ENCODE measurements at places on chromosomes 3 and 15.

DNA sequence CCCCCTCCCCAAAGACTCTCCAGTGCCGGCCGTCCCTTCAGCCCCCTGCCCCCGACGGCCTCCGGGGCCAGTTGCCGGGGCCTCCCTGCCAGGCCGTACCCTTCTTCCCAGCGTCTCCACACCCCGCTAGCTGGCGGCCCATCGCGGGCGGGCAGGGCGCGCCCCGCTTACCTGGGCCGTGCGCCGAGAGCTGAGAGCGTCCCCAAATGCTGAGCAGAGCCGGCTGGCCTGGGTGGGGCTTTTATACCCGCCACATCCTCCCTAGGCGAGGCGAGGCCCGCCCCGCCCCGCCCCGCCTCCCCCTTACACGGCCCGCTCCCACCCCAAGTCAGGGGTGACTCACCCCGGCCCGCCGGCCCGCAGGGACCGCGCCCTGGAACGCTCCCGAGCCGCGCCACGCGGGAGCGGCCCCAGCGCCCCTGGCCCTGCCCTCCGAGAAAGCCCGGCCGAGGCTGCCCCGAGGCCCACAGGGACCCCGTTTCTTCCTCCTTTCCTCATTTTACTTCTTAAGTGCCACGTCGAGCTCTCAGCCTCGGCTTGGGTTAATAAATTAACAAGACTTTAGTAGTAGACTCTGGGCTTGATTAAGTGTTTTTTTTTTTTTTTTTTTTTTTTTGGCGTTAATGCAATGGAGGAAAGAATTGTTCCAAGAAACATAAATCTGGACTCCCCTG is at the start of gene ANXA2:
Gene ANXA2, minus strand, starts transcription at position 215 of the 674 bp plus-strand sequence. CDS start 11,911 bp downstream, outside the sequence.
- DNase-seq: peak; percentile 70

GRCh38 chr3:31934018-31934417 is 47.0 kb downstream of the OSBPL10 start:
- DNase-seq: no peak

- no peak for DNase-seq
These were observed 15.5 kb downstream of the SMARCC1 start for GRCh38 chr3:47766186-47766585.

- DNase-seq: no peak
These were observed 128.2 kb upstream of the MEF2A start for GRCh38 chr15:99437315-99438223.

GRCh38 chr3:15959434-15959811 is 161.6 kb upstream of the ANKRD28 start:
- DNase-seq: no peak

- DNase-seq: no peak
These were observed 233.2 kb downstream of the OCA2 start for GRCh38 chr15:27865926-27866325.

DNA sequence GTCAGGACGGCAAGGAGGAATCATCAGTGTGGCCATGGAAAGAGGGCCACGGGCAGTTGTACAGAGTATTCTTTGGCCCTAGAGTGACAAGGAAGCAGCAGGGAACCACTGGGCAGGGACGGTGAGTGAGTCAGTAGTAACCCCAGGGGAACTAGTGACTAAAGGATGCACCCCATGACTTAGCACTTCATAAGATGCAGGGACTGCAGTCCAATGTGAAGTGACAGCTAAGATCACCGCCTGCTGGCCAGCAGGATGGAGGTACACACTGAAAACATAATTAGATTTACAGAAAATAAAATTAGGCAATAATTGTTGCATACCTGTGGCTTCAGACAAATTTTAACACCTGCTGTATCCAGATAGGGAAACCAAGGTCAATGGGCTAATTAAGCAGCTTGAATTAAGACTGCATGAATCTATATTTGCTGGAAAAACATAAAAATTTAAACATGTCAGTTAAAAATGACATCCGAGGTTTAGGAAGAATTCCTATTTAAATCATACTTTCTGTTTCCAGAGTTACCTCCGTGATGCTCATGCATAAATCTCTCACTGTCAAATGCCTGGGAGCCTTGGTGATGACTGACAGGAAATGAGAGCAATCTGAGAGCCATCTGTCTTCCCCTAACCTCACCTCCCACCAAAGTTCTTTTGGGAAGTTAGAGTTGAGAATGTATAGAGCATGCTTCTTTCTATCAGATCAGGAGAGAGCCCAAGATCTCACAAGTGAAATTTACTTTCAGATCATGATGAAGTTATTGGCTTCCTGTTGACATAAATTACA is 56.5 kb downstream of the DCLK3 start:
- DNase-seq: no peak

- DNase-seq: no peak
These were observed 318.0 kb upstream of the LMCD1 start for GRCh38 chr3:8183627-8184026.

- no peak for DNase-seq
These were observed 73.8 kb downstream of the FHIT start for GRCh38 chr3:61177450-61177849.

DNA sequence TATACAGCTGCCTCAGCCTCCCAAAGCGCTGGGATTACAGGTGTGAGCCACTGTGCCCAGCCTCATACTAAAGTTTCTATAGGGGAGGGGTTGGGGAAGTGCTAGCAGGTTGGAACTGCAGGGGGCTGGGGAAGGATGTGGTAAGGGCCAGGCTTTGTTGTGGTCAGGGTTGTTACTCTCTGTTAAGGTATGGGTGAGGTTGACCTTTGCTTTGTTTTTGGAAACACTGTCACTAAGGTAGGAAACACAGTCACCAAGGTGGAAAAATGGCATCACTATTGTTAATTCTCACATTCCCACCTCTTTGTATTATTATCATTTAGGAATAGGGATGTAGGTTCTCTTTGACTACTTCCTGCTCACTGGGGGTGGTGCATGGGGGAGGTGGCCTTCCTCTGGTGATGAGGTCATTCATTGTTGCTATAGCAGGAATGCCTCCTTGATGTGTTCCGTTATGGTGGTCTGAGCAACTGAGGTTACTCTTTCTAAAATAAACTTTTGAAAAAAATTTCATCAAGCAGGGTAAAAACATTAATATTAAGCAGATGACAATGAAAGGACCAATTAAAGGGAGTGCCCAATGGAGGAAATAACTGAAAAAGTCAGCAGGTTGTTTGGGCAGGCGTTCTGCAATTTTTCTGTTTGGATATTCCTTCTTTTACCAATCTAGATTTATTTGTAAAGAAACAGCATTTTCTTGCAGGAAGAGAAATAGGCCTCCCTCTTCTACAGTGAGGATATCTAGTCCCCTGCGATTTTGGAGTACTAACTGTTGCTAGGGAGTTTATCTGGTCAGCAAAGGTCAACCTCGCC is 150.5 kb downstream of the WDR76 start:
- no peak for DNase-seq

DNA sequence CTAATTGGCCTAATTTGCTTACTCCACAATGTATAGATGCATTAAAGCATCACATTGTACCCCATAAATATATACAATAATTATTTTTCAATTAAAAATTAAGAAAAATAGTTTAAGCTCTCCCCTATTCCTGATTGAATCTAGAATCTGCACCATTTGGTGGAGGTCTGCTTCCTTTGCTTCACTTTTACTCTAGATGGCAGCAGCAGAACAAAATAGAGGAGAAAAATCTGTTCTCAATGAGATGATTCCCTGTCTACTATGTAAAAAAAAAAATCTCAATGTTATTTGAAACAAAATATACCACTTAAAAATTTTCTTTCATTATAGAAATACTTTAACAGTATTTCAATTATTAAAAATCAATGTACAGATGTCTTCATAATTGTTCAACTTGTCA is 109.6 kb upstream of the FXR1 start:
- no peak for DNase-seq

DNA sequence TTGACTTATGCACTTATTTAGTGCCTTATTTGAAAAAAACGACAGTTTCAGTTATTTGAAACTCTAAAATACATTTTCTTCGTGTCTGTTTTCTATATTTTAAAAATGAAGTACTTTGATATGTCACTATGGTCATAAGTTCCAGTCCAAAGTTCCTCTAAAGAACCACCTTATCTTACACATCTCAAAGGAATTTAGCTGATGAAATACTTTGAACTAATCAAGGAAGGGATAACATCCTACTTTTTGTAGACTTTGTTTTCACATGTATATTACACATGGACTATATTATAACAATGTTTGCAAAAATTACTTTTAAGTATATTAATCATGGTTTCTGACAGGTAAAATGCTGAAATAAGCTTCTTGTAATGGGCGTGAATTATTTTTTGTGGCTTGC is 265.8 kb upstream of the ZNF717 start:
- DNase-seq: no peak

DNA sequence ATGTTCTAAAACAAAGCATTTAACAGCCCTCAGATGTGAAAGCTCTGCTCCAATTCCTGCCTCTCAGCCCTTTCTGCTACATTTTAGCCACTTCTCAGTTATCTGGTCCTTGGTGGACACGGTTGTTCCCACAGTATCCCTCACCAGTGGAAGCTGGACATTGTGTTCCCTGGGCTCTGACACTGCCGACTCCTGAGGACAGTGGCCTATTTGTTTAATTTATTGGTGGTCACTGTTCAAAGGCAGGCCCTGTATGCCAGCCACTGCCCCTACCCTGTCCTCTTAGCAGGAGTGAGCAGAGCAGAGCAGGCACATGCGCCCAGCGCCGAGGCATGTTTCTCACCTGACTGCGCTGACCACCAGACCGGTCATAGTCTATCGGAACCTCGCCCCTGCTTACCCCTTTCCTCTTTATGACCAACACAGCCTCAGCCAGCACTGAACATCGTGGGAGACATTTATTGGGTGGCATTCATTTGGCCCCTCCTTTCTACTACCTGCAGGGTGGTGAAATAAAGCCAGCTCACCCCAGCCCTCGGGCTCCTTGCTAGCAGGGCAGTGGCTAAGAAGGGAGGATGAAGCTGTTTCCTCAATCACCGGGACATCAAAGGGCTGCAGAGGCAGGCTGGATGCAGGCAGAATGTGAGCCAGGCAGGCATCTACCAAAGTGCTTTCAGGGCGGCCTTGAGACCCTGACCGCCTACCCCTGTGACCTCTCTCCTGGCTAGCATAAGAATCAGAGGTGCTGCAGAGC is 54.3 kb upstream of the HACD2 start:
- DNase-seq: no peak

DNA sequence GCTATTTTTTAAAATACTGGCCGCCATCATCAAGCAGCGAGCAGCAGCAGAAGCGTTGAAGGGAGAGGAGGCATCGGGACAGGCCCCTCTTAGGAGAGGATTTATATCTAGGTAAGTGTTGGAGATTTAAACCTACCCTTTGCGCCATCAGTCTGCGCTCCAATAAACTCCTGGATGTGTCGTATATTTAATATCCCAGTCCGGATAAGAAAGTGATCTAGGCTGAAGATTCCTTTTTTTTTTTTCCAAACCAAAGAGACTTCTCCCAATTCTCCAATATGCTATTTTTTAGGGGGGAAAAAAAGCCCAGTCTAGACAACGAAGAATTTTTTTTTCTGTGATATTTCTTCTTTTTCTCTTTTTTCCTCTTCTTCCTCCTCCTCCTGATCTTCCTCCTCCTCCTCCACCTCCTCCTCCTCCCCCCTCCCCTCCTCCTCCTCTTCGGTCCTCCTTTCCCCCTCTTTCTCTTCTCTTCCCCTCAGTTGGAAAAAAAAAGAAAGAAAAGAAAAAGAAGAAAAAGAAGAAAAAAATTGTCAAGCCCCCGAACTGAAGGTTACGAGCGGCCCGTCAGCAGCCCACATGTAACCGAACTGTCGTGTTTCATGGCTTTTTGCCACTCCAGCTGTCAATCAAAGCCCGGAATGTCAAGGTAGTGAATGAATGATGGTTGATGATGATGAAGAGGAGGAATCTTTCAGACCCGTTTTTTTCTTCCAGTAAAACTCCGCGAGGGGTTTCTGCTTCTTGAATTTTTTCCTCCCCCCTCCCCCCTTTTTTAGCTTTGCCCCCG is 835 bp downstream of the MEIS2 start:
- DNase-seq: peak; percentile 37

DNA sequence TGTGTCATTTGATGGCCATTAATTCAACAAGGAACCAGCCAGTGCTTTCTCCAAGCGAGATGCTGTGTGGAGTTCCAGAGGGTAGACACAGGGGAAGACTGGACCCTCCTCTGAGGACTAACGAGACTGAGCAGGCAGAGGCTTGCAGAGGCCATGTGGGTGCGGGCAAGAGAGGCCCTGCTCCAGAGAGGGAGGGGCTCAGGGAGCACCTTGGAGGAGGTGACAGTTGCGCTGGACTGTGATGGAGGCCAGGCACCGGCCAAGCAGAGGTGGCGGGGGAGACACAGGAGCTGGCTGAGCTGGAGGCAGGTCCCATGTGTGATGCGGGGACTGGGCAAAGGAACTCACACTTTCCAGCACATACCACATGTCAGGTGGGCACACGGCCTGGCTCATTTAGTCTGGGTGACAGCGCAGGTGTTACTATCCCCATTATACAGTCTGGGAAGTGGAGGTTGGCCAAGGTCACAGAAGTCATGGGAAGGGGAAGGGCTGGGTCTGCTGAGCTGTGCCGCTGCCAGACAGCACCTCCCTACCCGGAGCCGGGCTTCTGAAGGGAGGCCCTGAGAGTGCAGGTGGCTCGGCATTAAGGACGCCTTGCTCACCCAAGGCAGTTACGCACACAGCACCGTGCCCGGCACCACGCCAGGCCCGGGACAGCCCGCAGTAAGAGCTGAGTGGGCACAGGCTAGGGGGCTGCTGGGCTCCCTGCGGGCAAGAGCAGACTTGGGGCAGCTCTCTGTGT is 3.7 kb downstream of the MELTF start:
- no peak for DNase-seq

DNA sequence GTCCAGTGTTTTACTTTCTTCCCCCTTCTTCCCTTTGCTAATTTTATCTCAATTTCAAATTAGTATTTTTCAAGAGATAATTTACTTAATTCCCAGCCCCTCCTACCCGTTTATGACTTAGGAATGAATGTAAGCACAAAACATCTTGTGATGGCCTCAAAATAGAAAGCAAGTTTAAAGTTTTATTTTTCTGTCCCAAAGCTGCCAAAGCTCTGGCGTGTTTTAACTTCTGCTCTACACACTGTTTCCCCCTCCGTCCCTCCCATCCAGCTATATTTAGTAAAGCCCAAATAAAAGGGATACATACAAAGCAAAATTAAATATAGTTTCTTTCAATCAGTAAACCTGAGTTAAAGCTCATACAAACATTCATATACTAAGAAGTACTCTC is 59.9 kb downstream of the IGF2BP2 start:
- no peak for DNase-seq

DNA sequence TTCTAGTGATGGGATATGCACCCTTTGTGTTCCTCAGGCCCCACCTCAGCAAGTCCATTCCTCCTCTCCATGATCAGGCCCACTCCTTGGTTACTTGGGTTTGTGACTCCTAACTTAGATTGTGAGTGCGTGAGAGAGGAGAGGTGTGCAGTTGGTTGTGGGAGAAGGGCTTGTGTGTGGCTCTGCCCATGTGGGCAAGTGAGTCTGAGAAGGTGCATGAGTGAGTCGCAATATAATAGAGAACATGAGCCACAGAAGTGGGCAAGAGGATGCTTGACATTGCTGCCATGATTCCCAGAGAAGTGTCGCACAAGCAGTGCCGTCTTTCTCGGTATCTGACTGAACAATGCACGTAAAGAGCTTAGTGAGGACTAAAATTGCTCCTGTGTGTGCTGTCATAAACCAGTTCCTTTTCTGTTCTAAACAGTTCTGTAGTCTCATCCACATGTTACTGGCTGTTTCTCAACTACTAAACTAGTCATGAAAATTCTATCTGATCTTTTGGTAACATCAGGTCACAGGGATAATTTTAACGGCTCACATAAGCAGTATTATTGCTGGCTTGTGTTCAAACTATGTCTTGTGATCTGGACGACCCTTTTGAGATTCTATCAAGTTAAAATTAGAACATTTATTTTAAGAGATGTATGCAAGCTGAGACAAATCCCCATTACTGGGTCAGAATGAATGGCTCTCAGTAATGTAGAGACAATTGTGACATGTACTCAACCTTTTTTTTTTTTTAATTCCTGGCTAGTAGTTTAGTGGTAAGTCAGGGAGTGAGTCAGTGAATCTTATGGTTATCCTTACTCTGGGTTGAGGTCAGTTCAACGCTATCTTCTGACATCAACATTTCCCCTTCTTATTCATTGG is 25.6 kb downstream of the GYG1 start:
- no peak for DNase-seq

Data from right lobe of liver (tissue), 6 donors.